T-helper 1 cell (primary cell): ENCODE measurements at places on chromosomes 6 and 20.

DNA sequence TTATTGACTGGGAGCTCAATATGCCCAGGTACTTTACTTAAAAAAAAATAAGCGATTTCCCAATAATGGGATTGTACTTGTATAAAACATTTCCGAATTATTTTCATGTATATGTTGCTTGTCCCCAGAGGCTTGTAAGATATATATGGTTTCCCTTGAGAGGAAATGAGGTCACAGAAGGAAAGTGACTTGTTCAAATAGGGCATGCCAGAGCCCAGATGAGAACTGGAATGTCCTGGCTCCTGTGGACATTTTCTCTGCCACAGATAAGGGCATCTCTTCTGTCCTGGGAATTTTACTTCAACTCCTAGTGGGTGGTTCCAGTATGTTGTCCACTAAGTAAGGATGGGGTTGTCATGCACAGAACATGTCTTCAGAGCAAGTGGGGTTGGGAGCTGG lies 63.0 kb downstream of the LYRM2 start:
- no peak for DNase-seq

GRCh38 chr6:29758761-29759160 lies 35.5 kb downstream of the HLA-F start:
- DNase-seq, result no peak

DNA sequence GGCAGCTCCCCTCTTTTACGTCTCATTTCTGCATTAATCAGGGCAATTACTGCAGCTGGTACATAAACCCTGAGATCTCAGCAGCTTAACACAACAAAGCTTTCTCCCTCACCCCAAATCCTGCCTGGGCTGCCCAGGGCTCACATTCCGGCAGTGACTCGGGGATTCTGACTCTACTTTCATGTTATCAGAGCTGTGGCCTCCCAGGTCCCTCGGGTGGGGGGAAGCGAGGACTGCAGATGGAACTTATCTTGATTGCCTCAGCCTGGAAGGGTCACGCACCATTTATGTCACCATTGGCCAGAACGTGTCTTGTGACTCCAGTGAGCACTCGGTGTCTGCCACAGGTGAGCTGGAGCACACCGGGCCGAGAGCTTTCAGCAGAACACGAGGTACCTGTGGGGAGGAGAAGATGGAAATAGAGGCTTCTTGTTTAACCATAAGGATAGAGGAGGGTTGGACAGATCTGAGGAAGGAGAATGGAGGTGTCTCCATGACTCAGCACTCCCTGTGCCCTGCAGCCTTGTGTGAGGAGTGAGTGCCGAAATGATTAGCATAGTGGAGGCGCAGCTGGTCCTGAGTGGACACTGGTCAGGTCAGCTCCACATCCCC lies 88.5 kb upstream of the EXOC2 start:
- no peak for DNase-seq

- no peak for DNase-seq
Observed at GRCh38 chr6:107667790-107668189, 156.3 kb downstream of the SCML4 start.

GRCh38 chr6:107991772-107992550 lies 34.0 kb upstream of the SEC63 start:
- DNase-seq, result no peak

- DNase-seq, result no peak
Observed at GRCh38 chr6:70314296-70314695, 11.4 kb upstream of the COL9A1 start.

DNA sequence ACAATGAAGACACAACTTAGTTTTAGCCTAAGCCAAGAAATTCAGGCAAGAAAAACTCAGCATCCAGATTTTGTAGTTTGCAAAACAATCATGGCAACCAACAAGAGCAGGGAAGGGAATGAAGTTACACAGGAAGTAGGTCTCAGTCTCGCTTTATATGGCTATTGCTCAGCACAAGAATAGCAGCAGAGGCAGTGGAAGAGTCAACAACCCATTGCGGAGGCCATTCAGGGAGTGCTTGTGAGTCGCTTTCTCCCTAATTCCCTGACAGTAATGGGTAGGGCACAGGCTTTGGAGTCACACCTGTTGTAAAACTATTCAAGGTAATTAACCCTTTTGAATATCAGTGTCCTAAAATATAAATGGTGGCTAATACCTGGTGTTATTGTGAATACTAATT lies 238.5 kb downstream of the HDGFL1 start:
- no peak for DNase-seq

DNA sequence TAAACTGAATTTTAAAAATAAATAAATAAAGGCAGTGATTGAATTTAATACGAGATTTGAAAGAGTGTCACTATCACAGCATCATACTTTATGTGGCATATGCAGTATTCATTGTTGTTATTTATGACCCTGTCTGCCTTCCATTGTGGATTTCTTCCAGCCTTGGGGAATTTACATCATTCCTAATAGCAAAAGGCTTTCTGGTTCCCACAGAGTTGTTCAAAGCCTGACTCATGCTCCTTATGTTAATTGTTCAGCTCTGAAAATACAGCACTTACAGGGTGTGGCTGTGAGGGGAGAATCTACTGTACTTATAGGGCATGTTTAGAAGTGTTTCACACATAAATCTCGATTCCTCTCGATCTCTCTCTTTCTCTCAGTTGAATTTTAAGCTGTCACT lies 54.4 kb downstream of the JAG1 start:
- no peak for DNase-seq

GRCh38 chr6:159985296-159985945 lies 16.5 kb downstream of the IGF2R start:
- no peak for DNase-seq

DNA sequence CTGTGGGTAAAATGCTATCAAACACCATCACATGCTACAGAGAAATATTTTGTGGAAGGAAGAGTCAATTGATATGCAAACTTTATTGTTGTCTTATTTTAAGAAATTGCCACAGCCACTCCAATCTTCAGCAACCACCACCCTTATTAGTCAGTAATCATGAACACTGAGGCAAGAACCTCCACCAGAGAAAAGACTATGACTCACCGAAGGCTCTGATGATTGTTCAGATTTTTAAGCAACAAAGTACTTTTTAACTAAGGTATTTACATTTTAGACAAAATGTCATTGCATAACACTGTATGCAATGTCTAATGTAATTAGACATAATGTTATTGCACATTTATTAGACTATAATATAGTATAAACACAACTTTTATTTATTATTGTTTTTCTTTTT lies 26.2 kb upstream of the MMP24 start:
- DNase-seq, result no peak

- DNase-seq, result no peak
Observed at GRCh38 chr20:10928841-10929421, 255.1 kb upstream of the JAG1 start.

GRCh38 chr6:28537065-28537464 lies 11.4 kb downstream of the GPX5 start:
- DNase-seq, result no peak

GRCh38 chr6:111481836-111482187 lies 1.2 kb downstream of the REV3L start:
- DNase-seq, result no peak

- no peak for DNase-seq
Observed at GRCh38 chr6:126335210-126335609, 4.7 kb upstream of the CENPW start.

- no peak for DNase-seq
Observed at GRCh38 chr20:16229813-16230212, 343.4 kb downstream of the KIF16B start.

DNA sequence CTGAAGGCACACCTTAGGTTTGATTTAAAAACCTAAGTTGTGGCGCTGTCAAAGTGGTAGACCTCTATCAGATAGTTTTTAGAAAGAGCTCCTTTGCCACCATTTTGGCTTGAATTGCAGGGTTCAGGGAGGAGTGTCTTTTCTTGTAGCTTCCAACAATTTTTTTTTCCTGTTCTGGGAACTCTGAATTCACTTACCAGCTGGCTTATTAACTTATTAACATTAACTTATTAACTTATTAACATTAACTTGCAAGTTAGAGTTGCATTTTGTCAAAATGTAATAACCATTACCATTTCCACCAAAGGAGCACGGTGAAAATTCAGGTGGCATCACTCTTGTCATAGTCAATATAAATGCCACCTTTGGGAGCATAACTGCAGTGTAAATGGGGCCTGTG lies 181.9 kb downstream of the ISM1 start:
- DNase-seq, result no peak

DNA sequence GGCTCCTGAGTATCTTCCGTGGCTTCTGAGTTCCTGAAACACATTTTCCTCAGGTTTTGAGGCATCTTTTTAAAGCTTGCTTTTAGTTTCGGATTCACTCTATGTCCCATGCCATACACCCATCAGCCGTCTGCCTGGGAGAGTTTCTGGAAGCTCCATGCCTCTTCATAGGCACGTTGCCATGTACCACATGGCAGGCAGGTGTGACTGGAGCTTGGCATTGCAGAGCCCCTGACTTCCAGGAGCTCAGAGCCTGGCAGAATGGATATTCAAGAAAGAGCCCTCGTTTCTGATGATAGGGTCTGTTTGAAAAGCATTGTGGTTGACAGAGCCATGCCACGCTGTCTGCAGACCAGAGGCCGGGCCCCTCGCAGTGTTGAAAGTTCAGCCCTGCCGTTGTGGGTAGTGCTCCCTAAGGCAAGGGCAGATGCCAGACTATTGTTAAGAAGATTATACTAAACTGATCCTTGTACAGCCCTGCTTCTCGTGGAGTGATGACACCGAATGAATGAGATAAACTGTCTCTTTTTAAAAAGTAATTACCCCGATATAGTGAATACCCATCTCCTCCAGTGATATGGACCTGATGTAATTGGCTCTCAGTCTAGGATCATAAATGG lies 100.0 kb downstream of the RPP40 start:
- DNase-seq, result no peak

GRCh38 chr20:62970307-62971210 lies 18.1 kb downstream of the SLC17A9 start:
- DNase-seq, result no peak

DNA sequence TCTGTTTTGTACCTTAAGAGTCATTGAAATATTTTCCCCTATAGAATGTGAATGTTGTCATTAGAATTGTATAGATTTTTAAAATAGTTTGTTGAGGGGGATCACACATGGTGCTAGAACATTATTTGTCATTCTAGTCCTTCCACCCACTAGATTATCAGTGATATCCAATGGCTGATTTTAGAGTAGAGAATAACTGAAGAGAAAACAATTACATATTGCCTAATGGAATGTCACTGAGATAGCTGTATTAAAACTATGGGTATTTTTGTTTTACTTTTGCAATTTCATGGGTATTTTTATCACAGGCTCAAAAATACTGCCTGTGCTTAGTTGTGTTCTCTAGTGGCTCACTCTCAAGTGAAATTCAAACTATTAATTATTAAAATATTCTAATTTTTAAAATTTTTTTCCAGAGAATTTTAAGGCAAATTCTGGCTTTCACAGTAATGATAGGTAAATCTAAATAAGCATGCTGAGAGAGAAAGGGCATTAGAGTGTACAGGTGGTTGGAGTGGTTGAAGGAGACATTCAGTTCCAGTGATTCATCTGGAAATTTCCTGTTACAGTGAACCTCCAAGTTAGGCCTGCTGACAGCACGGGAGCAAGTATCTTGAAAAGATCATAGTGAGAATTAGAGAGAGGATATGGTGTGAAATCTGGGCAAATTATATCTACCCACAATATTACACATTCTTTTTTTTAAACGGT lies 399.6 kb downstream of the NKAIN2 start:
- no peak for DNase-seq

DNA sequence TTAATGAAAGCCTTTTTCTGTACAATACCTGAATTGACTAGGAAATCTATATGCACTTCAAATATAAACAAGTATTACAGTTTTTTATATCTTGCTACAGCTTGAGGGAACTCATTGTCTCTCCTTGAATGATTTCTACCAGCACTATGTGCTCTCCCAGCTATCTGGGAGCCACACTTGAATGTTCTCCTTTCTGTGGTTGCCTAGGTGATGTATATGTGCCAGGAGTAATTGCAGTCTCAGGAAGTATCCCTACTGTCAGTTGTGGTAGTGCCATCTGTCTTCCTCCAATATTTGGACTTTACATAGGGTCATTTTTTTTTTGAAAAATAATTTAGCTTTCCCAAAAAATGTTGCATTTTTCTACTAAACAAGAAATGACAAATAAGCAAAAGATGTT lies 288.0 kb upstream of the PLCB4 start:
- no peak for DNase-seq
